SW480 (cell line): ENCODE measurements at places on chromosomes 6 and 20.

DNA sequence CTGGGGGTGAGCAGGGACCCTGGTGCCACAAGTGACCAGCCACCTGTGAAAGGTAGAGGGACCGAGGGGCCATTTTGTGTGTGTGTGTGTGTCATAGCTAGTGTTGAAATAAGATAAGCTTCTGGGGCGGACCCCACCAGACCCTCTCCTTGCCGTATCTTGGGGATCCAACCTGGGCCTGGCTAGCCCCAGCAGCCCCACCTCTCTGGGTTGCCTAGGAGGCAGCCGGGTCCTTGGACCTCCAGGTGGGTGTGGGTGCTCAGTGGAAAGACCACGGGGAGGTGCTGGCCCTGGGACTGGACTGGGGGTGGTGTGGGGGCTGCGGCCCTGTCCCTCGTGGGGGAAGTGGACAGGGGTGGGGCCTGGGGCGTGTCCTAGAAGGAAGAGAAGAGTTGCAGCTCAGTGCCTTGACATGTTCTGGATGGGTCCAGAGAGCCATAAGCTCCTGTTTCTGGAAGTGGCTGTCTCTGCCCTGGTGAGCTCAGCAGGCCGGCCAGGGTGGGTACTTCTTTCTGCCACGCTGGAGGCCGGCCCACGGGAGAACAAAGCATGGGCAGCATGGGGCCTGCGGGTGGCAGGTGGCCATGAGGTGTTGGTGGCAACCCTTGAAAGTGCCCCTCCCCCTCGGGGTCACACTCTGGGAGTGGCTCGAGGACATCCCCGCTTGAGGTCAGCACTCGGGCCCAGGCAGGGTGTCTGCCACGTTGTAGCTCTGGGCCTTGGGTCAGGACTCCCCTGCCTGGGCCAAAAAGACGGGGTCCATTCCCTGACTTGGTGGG is 8.4 kb downstream of the RBBP8NL start:
- DNase-seq: no peak

DNA sequence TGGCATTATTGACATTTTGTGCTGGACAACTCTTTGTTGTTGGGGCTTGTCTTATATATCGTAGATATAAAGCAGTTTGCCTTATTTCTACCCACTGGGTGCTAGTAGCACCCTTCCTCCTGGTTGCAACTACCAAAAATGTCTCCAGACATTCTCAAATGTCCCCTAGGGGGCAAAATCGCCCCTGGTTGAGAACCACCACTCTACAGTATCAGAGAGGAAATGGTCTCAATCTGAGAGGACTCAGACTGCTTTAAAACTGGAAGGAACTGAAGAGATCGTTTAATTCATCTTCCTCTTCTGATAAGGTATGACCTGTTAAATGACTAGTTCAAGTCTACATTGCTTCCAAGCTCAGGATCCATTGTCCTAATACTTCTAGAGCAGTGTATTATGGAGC is 14.9 kb downstream of the SH3BGRL2 start:
- DNase-seq: no peak

DNA sequence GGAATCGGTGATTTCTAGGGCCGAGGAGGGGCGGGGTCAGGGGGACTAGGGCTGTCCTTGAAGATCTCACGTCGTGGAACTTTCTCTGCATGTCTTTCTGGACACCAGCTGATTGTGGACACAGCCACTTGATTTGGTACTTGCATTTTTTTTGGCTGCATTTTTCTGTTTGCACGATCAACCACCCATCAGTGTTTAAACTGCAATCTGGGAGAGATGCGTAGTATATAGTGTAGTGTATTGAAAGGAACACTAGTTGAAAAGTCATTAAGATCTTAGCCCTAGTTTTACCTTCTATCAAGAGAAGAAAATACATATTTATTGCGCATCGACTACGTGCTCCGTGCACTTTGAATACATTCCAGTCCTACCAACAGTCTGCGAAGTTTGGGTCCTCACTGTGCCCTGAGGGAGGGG is 657 bp downstream of the NT5DC1 start:
- DNase-seq: no peak

- DNase-seq: no peak
Measured at GRCh38 chr6:2543321-2543720, 207.4 kb downstream of the MYLK4 start.
